ENCODE measurements at places on chromosomes 12 and 14.

DNA sequence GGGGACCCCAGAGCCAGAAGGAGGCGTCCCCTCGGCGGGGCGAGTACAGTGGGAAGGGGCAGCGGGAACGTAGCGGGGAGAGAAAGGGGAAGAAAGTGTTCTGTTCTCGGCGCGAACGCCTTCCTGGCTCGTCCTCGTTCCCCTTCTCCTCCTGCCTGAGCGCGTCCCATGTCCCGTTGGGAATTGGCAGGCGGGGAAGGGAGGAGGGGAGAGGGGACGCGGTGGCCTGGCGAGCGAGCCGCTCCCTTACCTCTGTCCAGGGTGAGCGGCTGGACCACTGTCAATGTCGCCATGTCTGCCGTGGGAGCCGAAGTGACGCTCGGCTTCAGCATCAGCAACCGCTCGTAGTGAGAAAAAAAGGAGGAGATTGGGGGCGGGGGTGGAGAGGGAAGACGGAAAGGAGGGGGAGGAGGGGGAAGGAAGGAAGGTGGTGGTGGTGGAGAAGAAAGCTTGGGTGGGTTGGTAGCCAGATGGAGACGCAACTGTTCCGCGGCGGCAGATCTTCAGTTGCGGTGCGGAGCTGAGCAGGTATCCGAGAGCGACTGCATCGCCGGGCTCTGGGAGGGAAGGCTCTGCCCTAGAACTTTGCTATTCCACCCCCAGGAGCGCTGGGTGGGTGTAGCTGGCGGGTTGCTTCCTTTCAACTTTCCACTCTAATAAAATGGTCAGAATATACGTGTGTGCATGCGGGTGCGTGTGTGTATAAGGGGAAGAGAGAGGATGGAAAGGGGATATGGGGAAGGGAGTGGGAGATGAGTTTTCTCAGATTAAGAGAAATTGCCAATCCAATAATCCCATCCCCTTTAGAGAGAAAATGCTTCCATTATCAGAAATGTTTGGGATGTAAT, at the start of gene LIN7A:
Gene LIN7A, minus strand, starts transcription at position 544 of the 848 bp plus-strand sequence. Its CDS starts 212 bp downstream, at position 332.
- no peak for DNase-seq

GRCh38 chr14:94164685-94165431, 9.3 kb upstream of the PPP4R4 start:
- no peak for DNase-seq

DNA sequence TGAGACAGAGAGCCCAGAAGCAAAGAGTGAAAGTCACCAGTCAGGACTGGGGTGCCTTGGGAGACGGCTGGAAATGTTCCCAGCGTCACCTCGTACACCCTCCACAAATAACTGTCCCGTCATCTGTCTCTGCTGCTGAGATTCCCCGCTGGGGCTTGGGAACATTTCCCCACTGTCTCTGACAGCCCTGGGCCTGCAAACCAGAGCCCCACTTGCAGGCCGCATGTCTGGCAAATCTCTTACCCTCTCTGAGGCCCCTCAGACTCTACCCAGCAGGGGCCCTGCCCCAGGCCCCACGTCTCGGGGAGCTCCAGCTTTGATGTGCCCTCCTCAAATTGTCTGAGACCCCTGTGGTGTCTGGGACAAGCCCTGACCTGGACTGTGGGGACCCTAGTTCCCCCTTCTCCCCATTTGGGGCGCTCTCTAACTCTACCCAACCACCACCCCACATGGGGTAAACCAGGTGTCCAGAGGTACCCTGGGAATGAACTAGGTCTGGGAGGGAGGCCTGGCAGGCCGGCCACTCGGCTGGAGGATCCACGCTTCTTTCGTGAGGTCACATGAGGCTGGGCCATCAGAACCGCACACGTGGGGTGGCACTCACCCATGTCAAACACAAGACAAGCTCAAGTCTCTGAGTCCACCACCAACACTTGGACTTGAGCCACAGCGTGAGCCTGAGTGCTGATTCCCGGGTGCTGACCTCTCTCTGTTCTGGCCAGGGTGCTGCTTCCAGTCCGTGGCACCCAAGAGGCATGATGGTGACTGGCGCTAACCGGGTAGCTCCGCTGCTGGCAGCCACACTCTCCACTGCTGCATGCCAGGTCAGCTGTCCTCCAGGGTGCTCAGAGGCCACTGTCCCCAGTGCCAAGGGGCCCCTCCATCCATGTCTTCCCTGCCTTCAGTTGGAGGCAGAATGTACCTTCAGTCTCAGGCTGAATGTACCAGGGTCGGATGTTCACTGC, 59.8 kb downstream of the DIO3 start:
- no peak for DNase-seq

DNA sequence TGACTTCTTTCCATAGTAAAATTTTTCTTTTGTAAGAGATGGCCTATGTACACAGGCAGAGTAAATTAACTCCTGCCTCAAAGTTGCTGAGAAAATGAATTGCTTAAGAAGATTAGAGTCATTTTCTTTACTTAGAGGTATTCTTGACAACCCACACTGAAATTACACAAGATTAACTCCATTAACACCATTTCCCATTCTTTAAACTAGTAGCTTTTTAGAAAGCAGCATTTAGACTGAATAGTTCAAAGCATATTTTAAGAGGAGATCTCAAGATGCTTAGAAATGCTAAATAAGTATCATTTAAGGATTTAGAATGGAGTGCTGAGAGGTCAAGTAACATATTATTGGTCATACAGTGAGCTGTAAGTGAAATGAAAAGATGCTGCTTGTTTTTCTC, 35.5 kb downstream of the PUS7L start:
- no peak for DNase-seq

DNA sequence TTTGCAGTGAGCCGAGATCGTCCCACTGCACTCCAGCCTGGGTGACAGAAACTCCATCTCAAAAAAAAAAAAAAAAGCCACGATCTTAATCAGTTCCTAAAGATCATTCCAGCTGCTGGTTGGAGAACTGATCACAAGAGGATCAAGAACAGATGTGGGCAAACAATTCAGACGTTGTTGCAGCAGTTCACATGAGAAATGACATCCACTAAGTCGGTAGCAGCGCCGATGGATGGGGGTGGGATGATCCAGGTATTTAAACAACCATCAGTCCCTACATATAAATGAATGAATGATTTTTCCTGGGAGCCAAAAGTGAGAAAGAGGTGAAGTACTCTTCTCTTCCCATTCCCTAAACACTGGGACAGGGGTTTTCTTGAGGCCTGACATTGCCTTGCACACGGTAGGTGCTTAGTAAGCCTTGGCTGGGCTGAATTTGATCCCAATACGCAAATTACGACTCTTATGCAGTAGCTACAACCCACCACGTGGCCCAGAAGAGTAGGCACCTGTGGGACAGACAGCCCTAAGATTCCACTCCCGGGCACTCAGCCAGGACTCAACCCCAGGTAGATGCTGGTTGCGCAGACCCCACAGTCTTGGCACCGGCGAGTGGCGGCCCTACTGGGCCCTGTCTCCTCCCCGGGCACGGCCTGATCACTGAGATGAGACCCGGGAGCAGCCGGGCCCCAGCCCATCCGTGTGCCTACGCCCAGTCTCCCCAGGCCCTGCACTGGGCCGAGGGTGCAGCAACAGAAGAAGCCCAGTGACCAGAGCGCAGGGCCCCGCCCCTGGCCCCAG, 565 bp downstream of the SPRYD3 start:
- no peak for DNase-seq

GRCh38 chr12:6135071-6135470, 10.6 kb upstream of the VWF start:
- no peak for DNase-seq

- DNase-seq: no peak
Measured at GRCh38 chr14:66009089-66009488, 477.1 kb upstream of the CCDC196 start.

DNA sequence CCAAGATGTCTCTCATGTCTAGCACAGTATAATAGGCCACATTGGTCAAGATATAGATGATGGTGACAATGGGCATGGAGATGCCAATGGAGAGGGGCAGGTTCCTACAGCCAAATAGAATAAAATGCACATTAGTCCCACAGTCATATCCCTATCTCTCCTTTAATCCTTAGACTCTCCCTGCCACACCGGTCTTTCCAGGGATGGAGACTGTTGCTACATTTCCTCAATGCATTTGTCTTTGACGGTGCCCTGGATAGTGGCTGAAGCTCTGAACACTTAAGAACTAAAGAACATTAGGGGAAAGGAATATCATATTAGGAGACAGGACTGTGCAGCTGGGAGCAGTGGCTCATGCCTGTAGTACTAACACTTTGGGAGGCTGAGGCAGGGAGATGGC, 9.7 kb downstream of the OXA1L start:
- no peak for DNase-seq

- no peak for DNase-seq
Measured at GRCh38 chr14:35821564-35822411, 4.3 kb upstream of the BRMS1L start.

DNA sequence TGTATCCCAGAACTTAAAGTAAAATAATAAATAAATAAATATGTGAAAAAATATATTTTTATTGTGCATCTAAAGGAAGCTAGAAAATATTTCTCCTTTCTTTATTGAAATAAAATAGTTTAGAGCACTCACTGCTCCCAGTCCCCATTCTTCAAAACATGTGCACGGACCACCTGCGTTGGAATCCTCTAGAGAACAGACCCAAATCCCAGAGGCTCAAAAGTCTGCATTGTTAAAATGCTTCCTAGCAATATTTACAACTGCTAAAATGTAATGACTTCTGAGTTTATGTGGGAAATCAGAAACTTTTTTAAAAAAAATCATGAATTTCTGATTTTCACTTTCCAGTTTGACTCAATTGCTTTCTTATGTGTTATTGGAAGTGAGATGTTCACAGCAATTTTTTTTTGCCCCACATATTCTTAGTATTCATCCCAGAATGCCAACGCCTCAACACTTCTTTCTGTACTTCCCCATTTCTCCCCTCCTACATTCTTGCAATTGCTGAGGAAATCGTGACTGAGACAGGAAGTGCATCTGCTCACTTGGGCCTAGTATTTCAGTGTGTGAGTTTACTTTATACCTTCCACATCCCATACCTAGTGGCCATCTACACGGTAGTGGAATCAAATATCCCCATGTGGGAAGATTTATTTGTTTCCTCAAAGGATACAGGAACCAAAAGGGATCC, 116.0 kb upstream of the FLRT2 start:
- no peak for DNase-seq

- no peak for DNase-seq
Measured at GRCh38 chr14:26606729-26607312, 9.0 kb upstream of the NOVA1 start.

DNA sequence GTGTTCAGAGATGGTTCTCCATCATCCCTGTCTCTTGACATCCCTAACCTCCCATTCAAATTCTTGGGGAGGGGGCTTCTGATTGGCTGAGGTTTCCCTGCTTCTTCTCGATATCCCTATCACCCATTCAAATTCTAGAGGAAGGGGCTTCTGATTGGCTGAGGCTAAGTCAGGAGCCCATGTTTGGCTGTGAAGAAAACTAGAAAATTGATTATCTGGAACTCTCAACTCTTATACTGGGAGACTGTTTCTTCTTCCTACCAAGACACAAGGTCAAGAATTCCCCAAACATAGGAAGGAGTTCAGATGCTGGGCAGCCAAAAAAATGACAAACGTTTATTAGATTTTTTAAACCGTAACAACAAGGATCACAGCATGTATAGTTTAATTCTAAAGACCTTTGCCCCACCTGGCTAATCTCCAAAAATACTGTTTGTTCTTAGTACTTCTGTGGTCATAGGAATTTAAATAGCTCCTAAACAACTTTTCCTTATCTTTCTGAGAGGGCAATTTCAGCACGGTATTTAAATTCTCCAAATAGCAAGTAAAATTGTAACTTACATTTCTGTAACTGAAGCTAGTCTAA, 26.4 kb downstream of the SPIC start:
- no peak for DNase-seq

GRCh38 chr12:63093711-63094110, 57.3 kb downstream of the AVPR1A start:
- no peak for DNase-seq

DNA sequence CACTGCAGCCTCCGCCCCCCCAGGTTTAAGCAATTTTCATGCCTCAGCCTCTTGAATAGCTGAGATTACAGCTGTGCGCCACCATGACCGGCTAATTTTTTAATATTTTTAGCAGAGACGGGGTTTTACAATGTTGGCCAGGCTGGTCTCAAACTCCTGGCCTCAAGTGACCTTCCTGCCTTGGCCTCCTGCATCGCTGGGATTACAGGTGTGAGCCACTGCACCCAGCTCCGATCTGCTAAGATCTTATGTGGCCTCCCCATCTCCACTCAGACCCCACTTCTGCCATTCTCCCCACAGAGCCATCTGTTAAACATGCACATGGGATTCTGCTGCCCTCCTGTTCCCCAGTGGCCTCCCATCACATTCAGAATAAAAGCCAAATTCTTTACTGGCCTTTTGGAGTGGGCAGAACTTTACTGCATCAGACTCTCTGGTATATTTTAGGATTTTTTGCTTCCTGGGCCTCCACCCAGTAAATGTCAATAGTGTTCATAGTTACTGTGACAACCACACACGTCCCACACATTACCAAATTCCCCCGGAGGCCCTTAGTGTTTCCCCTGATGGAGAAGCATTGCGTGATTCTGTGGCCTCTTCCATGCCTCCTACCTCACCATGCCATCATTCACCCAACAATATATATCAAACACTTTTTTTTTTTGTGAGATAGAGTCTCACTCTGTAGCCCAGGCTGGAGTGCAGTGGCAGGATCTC, 96.3 kb downstream of the PTPN11 start:
- no peak for DNase-seq

DNA sequence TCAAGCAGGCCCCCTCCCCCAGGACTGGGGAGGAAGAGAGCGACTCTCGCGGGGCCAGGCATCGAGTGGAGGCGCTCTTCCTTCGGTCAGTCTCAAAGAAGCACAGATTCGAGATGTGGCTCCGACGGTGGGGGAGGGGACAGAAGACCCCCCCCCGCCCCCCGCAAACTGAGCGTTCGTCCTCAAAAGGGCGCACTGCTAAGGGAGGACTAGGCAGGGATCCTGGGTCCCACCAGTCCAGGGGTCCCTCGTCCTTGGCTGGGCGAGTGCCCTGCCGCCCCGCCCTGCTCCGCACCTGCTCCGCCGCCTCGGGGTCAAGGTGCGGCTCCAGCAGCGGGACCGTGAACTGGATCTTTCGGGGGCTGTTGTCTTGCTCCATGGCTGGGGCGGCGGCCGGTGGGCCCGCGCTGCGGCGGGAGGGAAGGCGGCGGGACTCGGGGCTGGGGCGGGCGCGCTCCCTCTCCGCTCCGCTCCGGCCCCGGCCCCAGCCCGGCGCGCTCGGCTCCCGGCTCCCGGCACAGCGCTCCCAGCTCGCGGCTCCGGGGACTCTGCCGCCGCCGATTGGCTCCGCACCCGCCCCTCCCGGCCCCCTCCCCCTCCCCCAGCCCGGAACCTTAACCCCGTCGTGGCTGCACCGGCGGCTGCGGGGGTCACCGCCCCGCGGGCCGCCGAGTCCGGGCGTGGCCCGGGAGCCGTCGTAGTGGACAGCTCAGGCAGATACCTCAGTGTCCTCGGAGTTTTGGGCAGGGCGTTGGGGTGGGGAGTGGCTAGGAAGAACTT, at the start of gene PPP1R1A:
Gene PPP1R1A, minus strand, starts transcription at position 550 of the 780 bp plus-strand sequence. Its CDS starts 171 bp downstream, at position 379.
- DNase-seq: no peak

DNA sequence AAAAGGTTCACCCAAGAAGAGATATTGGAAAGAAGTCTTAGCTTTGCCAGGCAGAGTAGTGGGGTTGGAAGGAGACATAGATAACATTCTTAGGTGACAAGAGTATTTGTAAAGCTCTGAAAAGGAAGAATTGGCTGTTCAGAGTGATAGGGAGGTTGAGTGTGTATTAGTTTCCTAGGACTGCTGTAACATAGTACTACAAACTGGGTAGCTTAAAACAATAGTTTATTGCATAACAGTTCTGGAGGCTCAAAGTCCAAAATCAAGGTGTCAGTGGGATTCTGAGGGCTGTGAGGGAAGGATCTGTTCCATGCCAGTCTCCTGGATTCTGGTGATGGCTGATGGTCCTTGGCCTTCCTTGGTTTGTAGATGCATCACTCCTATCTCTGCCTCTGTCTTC, 156.8 kb downstream of the SLC5A8 start:
- DNase-seq: no peak
